Naive B cell (primary cell): ENCODE measurements at places on chromosomes 7 and 10.

- DNase-seq, result peak; percentile 53
- peak overlapping the region; percentile 13 for H3K4me3 ChIP-seq
- H3K36me3 ChIP-seq, result no peaks in the 10 kb centered on the region
Observed at GRCh38 chr10:13993673-13994089, 337.0 kb downstream of the FRMD4A start.

- H3K4me3 ChIP-seq, result peak overlapping the region; percentile 58
- H3K27me3 ChIP-seq, result no peaks in the 10 kb centered on the region
- peaks cover 10% of the 10 kb centered on the region for H3K4me1 ChIP-seq
- DNase-seq, result peak; percentile 20
Observed at GRCh38 chr10:7872041-7872442, 53.7 kb downstream of the TAF3 start.

DNA sequence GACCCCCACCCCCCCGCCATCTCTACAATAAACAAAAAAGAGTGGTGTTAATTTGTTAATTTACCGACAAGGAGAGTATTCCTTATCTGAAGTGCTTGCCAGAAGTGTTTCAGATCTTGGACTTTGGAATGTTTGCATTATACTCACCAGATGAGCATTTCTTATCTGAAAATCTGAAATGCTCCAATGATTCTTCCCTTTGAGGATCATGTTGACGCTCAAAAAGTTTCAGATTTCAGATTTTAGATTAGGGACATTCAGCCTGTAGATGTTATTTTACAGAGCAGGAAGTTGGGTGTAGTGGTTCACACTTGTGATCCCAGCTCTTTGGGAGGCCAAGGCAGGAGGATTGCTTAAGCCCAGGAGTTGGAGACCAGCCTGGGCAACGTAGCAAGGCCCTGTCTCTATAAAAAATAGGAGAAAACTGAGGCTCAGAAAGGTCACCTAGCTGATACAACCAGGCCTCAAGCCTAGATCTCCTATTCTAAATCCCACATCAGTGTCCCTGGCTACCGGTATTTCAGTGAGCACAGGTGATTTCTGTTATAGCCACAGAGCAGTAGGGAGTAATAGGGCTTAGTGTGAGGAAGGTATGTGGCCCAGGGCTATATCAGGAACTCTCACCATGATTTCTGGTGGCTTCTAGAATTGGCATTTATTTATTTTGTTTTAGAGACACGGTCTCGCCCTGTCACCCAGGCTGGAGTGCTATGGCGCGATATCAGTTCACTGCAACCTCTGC, 35.4 kb downstream of the TMEM120A start:
- H3K4me3 ChIP-seq, result no peak overlapping the region
- no peak for DNase-seq
- no peaks in the 10 kb centered on the region for H3K27me3 ChIP-seq
- H3K36me3 ChIP-seq, result peaks cover 14% of the 10 kb centered on the region
- H3K27ac ChIP-seq, result no peak overlapping the region
- H3K4me1 ChIP-seq, result no peaks in the 10 kb centered on the region

- H3K4me1 ChIP-seq, result no peaks in the 10 kb centered on the region
- H3K4me3 ChIP-seq, result no peak overlapping the region
- no peak for DNase-seq
- no peaks in the 10 kb centered on the region for H3K27me3 ChIP-seq
- H3K36me3 ChIP-seq, result no peaks in the 10 kb centered on the region
Observed at GRCh38 chr10:3567291-3567963, 217.6 kb downstream of the KLF6 start.
